ENCODE measurements at places on chromosomes 2 and 18.

DNA sequence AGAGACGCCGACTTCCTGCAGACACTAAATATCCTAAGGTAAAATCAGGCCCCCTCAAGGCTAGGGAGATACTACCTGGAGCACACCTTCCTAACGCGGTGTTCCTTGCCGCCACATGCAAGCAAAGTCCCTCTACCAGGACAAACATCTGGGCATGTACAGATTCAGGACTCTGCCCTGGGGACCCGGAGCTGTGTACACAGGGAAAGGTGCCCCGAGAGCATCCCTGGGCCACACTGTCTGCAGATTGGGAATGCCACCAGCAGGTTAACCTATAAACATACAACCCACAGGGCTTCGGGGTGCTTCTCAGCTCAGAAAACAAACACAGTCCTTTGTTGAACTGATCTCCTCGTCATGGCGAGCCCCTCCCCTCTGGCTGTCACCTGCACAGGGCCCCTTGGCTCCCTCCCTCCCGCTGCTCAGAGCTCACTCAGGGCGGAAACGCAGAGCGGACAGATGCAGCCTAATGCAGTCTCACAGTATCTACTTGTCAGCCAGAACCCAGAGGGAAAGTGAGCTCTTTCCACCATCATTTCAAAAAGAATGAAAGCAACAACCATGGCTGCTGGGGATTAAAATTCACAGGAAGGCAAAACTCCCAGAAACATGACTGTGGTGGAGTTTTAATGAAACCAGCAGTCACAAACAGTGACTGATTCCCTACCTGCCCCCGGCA lies 218.8 kb downstream of the HDAC4 start:
- no peak for DNase-seq

GRCh38 chr2:56410140-56410539 lies 226.3 kb downstream of the CCDC85A start:
- DNase-seq, result no peak

DNA sequence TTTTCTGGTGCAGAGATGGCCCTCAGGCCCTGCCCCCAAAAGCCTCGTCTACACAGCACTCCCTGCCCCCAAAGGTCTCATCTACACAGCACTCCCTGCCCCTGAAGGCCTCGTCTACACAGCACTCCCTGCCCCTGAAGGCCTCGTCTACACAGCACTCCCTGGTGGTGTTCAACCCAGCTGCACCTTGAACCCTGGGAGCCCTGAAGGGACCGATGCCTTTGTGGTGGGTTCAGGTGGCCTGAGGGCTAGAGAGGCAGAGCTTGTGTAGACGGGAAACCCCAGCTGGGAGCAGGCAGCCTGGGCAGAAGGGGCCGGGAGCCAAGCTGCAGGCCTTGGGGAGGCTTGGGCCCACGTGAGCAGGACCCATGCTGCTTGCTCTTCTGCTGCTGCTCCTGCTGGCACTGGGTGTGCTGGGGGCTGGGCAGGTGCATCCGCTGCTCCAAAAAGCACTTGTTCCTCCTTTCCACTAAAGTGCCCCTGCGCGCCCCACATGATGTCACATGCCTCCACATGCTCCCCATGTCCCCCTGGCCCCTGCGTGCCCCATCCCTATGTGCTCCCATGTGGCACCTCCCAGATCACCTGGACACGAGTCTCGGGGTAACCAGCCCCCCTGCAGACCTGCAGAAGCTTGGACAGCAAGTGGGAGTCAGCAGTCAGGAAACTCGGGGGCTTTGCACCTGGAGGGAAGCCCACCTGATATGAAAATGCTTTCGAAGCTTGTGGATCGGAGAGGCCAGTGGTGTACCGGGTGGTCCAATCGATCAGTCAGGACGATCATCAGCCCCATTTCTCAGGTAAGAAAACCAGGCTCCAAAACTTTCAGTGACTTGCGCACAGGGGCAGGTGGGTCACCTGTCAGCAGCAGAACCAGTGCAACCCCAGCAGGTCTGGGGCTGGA lies 94.9 kb upstream of the CTDP1 start:
- DNase-seq, result no peak

- DNase-seq, result no peak
Observed at GRCh38 chr18:55310044-55310676, 277.8 kb downstream of the TCF4 start.

DNA sequence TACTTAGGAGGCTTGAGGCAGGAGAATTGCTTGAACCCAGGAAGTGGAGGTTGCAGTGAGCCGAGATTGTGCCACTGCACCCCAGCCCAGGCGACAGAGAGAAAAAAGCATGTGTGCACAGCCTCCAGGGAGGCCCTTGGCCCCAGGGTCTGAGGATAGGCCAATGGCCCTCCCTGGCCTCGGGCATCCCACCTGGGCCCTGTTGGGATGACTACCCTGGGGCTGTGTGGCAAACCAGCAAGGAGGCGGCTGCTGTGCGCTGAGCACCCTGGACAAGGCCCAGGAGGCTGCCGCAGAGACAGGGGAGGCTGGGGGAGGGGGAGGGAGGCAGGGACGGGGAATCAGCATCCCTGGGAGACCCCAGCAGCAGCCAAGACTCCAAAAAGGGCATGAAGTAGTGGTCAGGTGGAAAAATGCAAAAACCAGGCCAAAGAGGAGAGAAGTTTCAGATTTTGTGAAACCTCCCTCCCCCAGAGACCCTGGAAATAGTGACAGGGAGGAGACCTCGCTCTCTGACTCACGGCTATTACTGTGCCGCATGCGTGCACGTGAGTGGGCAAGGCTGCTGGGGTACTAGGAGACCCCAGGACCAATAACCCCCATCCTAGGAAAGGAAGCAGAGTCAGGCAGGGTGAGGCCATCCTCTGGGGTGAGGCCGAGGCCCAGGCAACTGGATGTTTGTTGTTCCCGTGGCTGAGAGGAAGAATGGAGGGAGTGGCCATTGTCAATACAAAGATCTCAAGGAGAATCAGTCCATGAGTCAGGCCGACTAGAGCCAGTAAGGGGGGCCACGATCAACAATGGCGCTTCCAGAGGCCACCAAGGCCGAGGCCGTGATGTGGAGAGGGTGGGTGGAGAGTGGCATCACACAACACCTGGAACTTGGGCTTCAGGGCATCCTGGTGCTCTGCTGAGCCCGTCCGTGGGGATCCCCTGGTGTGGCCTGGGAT lies 16.0 kb upstream of the B3GNT7 start:
- DNase-seq, result peak; percentile 83

- DNase-seq, result no peak
Observed at GRCh38 chr2:171334171-171334570, 99.6 kb downstream of the METTL8 start.

DNA sequence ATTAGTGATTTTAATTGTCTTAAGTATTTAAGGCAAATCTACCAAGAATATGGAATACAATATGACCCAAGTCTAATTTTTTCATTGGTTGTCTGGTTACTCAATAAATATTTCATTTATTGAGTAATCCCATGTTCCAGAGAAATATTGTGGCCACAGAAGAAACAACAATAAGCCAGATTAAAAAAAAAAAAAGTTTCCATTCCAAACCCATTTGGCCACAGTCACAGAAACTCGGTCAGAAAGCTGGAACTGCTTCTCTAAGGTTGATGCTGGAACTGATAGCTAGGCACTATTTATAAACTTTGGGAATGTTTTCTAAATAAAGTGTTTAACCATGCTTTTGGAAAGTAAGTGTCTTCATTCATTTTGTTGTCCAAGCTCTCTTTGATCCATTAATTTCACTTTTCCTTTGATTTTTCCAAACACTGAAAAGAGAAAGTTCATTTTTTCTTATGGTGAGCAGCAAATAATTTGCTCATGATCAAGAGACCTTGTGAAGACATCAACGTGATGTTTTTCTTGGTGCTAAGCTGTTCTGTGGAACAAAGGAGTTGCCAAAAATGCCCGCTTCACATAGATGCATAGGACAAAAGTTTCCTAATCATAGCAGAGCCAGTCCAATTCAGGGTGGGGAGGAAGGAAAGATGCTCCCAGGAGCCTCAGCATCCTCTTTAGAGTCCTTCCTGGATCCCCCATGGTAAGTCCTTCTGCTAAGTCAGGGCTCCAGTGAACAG lies 72.1 kb upstream of the CCBE1 start:
- DNase-seq, result no peak

DNA sequence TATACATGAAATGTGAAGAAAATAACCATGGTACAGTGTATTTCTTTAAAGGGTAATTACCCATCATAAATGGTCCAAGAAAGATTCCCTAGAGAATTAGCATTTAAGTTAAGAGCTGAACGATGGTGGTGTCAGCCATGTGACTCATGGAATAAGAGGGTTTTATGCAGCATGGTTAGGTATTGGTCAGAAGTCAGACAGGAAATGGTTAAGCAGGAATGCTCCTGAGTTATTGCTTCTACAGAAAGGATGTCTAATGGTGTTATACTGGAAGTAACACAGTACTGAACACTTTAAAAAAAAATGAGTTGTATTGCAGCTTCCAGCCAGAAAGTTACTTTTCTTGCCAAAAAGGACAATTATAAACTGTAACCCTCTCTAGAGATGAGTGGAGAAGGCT lies 72.7 kb upstream of the UBE2E3 start:
- DNase-seq, result no peak

DNA sequence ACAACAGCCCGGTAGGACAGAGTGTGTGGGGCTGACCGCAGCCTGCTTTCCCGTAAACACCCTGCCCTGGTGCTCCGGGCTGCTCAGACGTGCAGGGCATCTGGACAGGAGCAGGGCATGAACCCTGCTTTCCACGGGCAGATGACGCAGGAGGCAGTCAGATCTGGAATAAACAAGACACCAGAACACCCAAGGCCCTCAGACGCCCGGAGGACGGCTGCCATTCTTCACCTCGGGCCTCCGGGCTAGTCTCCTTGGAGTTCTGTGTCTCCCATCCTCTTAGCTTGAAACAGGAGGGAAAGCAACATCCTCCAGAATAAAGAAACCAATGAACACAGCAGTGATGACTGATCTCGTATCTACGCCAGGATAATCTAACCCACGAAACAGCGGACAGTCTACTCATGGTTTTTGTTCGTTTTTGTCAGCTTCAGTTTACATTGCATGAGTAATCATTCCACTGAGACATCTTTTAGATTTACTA lies 7.3 kb downstream of the PXDN start:
- no peak for DNase-seq

GRCh38 chr2:231530099-231531011 lies at the start of gene NMUR1:
NMUR1 (minus strand) TSS chr2:231530445; CDS start chr2:231530361, 84 bp downstream.
- DNase-seq, result no peak

DNA sequence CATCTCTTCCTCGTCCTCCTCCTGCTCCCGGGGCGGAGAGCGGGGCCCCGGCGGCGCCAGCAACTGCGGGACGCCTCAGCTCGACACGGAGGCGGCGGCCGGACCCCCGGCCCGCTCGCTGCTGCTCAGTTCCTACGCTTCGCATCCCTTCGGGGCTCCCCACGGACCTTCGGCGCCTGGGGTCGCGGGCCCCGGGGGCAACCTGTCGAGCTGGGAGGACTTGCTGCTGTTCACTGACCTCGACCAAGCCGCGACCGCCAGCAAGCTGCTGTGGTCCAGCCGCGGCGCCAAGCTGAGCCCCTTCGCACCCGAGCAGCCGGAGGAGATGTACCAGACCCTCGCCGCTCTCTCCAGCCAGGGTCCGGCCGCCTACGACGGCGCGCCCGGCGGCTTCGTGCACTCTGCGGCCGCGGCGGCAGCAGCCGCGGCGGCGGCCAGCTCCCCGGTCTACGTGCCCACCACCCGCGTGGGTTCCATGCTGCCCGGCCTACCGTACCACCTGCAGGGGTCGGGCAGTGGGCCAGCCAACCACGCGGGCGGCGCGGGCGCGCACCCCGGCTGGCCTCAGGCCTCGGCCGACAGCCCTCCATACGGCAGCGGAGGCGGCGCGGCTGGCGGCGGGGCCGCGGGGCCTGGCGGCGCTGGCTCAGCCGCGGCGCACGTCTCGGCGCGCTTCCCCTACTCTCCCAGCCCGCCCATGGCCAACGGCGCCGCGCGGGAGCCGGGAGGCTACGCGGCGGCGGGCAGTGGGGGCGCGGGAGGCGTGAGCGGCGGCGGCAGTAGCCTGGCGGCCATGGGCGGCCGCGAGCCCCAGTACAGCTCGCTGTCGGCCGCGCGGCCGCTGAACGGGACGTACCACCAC lies 2.1 kb downstream of the GATA6 start:
- DNase-seq, result no peak

DNA sequence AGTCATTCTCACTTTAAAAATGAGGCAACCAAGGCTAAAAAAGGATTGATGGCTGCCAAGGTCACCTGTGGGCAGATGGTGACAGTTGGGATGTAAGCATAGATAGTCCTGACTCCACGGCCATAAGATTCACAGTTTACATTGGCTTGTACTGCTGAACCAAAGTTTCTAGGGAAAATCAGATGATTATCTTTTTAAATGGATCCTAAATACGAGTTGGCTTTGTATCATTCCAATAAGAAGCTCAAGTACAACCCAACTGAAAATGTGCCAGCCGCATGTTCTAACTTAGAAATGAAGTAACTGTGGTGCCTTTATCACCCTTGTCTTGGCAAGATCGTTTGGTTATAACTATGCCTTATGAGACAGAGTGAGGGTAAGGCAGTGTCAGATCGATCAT lies 27.6 kb downstream of the HK2 start:
- DNase-seq, result no peak

DNA sequence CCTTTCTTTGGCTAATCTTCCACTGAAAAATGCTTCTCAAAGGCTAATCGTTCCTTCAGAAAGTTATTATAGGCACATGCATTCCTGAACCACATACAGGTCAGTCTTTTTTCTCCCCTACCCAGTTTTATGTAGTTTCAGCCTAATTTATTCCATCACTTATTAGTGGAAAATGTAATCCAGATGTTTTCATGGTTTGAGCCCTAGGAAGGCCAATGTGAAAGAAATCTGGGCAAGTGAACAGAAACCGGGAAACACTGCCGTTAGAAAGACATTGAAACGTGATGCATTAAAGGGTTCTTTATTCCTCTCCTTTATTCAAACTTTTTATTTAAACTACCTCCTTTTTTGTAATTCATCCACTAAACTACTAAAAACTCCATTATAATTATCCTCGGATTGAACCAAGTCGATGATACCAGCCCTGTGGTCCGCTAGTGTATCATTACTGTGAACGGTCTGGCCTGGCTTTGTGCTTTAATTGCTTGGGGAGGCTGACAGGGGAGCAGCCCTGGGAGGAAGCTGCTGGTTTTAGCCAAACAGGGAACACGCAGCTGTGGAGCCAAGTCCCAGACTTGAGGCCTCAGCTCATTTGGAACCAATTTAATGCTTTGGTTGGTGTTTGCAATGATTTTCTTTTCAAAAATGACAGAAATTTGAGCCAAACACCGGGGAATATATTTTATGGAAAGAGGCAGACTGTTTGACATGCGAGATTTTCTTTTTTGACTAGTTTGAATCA lies 149.2 kb downstream of the ARHGAP28 start:
- DNase-seq, result no peak

GRCh38 chr2:76763276-76763675 lies 758.9 kb downstream of the LRRTM4 start:
- DNase-seq, result no peak

GRCh38 chr2:46393347-46393820 lies 86.0 kb upstream of the TMEM247 start:
- DNase-seq, result no peak

Measured in globus pallidus (tissue), 1 donor.